ENCODE measurements at places on chromosomes 5 and 9. TPM values are rescaled to one million over a fixed set of nuclear protein-coding genes. Genes with fewer than 3 reads are reported as not detected.

- DNase-seq, result no peak
Measured at GRCh38 chr5:146192571-146193043, 10.2 kb upstream of the LARS1 start.

NMUR2 gene
- total RNA-seq, result not detected

DNA sequence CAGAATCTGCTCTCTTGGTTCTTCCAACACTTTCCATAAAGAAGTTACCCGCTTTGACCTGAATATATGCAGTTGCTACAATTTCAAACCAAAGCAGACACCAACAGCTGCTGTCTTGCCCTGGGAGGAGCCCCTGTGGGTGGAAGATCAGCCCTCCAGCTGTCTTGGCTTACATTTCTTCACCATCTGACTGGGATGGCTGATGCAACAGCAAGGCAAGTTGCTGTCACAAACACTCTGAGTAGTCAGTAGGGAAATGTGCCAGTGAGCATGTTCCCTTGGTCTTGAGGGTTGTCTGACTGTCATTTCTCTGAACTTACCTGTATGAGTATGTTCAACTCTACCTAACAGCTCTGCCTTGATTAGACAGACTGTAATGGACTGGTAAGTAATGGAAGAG lies 152.9 kb downstream of the SGCD start:
- peak; percentile 66 for DNase-seq

DNA sequence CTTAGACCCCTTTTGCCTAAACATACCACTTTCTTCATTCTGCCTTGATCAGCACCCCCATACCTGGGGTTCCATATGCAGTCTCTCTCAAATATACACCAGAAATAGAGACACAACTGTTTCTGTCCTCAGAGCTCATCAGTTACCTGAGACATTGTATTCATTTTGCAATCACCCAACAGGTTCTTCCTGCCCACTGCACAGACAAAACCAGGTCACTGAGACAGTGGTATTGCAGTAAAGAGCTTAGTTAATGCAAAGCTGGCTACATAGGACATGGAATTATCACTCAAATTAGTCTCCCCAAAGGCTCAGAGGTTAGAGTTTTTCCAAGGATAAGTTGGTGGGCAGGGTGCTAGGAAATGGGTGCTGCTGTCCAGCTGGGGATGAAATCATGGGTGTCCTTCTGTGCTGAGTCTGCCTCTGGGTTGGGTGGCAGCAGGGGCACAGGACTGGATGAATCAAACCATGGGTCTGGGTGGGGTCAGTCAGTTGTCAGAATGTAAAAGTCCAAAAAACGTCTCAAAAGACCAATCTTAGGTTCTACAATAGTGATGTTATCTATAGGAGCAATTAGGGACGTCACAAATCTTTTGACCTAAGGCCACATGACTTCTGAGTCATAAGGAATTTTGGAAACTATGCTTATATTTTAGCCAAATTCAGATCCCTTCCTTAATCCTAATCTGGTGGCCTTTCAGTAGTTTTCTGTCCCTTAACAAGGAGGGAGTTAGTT lies 41.0 kb downstream of the KCNV2 start:
- no peak for DNase-seq

DNA sequence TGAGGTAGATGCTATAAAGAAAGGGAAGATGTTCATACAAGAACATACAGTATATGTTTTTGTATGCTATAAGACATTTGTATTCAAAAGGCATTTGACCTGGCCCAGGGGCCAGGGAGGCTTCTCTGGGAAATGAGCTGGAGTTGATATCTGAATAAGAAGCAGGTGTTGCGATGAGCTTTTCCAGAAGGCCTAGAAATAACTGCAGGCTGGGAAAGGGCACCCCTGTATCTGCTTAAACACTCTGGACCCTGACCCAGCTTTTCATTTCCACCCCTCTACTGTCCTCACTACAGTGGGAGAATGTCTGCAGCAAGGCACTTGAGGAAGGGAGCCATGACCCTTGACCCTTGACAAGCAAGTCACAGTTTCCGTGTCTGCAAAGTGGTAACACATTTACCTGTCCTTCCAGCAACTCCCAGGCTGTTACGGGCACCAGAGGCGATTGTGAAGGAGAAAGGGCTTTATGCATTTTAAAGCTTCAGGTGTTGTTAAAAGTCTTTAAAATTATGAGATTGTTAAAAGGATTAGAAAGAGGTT lies 88.2 kb upstream of the PANK3 start:
- DNase-seq, result no peak

CDKN2B-AS1 gene
- total RNA-seq, result 0.40 TPM

GRCh38 chr5:6328173-6328572 lies 50.2 kb downstream of the MED10 start:
- DNase-seq, result no peak

SLC36A2 gene
- total RNA-seq, result 27.9 TPM
